NCI-H226 (cell line): ENCODE measurements at places on chromosomes 4 and X.

- no peak for DNase-seq
These were observed 6.4 kb upstream of the RBMX2 start for GRCh38 chrX:130395341-130395740.

DNA sequence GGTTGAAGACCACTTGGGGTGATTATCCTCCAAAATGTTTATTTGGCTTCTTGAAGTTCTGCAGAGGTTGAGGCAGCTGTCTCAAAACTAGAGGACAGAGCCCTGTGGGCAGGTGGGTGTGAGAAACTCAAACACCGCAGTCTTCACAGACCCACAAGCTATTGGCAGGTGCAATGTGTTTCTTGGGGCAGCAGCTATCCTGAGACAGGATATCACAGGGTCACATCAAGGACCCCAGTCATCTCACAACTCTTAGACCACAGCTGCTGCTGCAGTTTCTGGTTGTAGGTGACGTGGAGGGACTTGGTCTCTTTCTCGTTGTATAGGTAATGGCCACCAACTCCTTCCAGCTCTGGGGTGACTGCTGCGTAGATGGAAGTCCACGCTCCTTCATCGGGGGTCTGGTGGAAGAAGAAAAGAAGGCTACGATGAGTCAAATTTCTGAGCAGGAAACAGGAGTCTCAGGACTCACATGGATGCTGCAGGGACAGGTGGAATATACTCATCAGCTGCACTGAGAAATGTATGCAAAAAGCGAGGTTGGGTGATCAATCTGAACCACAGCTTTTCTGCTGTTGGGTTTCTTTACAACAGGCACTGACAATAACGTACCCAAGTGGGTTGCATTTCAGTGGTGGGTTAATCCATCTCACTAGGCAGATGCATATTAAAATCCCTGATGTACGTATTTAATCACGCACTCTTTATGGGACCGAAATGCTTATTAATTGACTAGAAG is 279.8 kb downstream of the DHRSX start:
- no peak for DNase-seq

DNA sequence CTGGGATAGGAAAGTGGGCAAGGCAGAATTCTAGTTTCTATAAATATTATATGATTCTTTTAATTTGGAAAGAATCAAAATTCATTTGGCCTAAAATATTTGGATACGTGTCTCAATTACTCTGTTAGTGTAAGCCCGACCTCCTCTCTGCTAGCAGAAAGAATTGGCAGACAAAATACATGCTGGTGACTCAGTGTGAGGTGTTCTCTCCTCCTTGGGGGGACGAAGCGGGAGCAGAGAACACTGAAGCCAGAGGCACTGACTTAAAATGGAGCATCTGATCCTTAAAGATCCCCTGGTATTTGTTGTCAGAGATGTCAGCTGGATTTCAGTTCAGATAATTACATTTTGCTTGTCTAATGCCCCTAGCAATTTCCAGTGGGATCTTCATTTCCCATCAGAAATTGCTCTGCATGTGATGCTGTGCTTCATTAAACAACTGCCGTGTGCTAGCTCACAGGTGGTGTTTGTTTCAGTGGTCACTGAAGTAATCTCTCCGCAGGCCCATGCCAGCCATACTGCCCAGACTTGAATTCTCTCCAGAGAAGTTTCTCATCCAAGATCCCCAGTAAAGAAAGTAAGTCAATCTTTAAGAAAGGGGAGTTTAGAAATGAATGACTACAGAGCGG is 188.7 kb upstream of the TLL1 start:
- DNase-seq, result peak; percentile 71

GRCh38 chr4:53777244-53777984 is 186.1 kb upstream of the LNX1 start:
- DNase-seq, result peak; percentile 88

DNA sequence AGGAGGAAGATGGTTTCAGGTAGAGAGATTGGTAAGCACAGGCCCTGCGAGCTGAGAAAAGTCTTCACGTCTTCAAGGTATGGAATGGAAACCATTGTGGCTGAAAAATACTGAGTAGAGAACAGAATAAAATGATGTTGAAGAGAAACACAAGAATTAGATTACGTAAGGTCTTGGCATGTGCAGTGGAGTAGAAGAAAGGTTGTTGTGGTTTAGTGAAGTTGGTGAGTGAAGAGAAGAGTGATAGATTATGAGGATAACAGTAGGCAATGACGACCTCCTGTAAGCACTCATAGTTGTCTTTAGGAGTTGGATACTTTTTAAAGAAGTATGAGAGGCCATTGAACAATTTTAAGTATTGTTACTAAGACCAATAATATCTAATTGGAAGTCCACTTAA is 642.6 kb downstream of the PCDH7 start:
- peak; percentile 39 for DNase-seq

GRCh38 chrX:39652336-39652735 is 445.4 kb downstream of the BCOR start:
- DNase-seq, result no peak

DNA sequence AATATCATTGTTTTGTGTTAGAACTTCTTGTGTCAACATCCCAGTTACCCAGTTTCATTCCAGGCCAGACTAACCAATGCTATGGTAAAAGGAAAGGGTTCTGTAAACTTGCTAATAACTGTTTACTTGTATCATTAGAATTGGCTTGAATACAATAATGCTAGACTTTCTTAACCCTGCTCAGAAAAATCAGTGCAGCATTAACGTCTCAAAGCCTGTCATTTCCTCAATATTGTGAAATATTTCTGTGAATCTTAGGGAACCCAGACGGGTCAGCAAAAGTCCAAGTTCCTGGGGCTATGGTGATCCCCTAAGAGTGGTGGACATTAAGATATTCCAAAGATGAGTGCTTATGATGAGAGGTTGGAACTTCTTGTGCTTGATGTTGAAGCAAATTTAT is 541.2 kb upstream of the MAGEB18 start:
- DNase-seq, result no peak

DNA sequence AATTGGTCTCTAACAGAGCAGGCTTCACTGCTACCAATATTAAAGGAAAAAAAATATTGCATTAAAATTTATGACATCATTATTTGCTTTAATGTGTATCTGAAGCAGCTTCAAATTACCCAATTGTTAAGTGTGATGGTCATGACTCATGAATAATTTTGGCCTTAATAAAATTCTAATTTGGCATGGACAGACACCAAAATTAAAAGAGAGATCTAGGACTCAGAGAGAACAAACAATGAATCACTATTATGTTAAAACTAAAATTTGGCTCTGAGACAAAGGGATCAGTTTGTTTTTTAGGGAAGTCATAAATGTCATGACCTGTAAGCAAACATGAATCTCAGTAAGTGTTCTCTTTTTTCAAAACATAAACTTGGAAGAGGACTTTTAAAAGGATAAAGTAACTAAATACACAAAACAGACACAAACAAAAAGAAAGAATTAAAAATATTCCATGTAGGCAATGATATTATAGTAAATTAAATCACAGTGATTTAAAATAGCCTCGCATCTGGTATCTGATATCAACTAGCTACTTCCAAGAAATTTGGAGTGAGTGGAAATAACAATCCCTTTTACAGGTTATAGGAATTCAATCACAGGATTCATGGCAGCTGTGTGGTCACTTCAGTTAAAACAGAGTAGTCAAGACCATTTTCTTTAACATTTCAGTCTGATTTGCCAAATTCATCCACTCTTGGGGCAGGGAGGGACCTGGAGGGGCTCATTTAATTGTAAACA is 11.6 kb downstream of the VEGFC start:
- no peak for DNase-seq

- no peak for DNase-seq
These were observed 100.6 kb downstream of the ABLIM2 start for GRCh38 chr4:8058031-8058479.

- no peak for DNase-seq
These were observed 36.7 kb upstream of the GABRQ start for GRCh38 chrX:152600853-152601633.

GRCh38 chr4:185874516-185875230 is 62.7 kb upstream of the SORBS2 start:
- DNase-seq, result peak; percentile 42

GRCh38 chrX:23699636-23700194 is 32.4 kb downstream of the PRDX4 start:
- no peak for DNase-seq

DNA sequence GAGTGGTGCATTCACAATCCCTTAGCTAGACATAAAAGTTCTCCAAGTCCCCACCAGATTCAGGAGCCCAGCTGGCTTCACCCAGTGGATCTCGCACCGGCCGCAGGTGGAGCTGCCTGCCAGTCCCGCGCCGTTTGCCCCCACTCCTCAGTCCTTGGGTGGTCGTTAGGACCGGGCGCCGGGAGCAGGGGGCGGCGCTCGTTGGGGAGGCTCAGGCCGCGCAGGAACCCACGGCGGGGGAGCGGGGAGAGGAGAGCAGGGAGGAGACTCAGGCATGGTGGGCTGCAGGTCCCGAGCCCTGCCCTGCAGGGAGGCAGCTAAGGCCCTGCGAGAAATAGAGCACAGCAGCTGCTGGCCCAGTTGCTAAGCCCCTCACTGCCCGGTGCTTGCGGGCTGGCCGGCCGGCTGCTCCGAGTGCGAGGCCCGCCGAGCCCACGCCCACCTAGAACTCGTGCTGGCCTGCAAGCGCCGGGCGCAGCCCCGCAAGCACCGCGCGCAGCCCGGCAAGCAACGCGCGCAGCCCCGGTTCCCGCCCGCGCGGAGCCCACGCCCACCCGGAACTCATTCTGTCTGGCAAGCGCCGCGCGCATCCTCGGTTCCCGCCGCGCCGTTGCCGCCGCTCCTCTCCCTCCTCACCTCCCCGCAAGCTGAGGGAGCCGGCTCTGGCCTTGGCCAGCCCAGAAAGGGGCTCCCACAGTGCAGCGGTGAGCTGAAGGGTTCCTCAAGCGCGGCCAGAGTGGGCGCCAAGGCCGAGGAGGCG is 153.5 kb downstream of the SLC7A11 start:
- no peak for DNase-seq

GRCh38 chr4:101334963-101335572 is 12.3 kb downstream of the PPP3CA start:
- DNase-seq, result no peak

- no peak for DNase-seq
These were observed 689 bp upstream of the NHSL2 start for GRCh38 chrX:71909956-71910355.

DNA sequence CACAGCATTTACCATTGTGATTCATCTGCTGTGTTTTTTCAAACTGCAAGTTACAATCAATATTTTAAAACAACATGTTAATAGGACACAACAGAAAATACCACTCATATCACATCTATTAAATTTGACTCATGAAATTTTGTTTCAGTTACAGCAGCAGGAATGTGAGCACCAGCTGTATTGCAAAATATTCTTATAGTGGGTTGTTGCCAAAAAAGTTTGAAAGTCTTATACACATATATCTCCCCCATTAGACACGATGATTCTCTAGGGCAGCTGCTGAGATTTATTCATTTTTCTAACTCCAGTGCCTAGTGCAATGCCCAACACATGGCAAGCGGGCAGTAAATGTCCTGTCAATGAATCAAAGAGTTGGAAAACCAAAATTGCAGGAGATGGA is 26.6 kb upstream of the NKX3-2 start:
- no peak for DNase-seq

DNA sequence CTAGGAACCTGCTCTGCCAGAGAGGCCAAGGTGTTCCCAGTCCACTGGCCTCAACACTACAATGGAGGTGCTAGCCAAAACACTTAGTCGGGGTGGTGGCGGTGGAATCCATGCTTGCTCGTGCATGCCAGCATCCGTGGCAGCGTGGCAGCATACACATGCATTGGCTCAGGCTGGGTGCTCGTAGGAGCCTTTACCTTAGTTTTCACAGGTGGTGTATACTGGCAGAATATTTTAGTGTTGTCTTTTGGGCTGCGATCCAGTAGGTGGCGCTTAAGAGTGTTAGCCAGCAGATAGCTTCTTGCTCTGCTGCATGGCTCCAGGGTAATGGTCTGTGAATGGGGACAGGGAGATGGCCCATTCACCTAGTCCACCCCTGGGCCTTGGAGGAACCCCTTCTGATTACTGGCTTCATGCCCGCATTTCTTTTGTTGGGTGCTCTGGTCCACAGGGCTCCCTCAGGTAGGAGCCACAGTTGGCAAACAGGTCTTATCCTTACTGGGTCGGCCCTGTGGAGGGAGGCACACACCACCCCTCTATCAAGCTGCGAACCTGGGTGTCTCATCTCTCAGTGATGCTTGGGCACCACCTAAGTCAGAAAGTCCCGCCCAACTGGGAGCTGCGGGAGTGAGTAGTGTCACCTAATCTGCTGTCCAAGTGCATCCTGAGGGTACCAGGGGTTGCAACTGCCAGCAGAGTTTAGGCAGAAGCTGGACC is 40.0 kb downstream of the RIPPLY1 start:
- no peak for DNase-seq

- peak; percentile 33 for DNase-seq
These were observed 99.1 kb downstream of the SNCA start for GRCh38 chr4:89737888-89738287.

GRCh38 chr4:97370568-97370967 is 772.7 kb downstream of the STPG2 start:
- DNase-seq, result no peak

DNA sequence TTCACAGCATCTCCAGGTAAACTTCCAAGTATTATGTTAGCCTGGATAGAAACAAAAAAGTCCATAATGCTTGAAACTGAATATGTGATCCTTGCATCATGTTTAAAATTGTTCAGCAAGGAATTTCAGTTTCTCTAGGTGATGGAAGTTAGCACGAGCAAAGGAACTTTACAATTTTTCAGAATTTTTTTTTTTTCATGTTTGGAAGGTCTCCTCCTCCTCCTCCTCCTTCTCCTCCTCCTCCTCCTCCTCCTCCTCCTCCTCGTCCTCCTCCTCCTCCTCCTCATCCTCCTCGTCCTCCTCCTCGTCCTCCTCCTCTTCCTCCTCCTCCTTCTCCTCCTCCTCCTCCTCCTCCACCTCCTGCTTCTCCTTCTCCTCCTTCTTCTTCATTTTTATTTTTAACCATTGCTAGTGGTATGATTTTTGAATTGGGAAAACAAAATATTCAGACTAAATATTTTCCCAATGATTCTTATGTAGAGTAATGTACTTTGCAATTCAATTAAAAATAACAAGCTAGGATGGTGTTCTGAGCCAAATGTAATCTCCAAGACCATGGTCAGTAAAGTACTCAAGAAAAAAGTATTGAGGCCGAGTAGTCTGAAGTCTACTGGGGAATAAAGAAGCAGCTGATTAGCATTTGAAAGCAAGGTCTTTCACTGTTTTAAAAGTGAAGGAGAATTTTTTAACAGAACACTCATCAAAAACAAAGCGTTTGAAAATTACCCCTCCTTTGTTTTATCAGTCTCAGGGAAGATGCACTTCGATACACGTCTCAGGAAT is 420.9 kb upstream of the ATOH1 start:
- DNase-seq, result no peak

DNA sequence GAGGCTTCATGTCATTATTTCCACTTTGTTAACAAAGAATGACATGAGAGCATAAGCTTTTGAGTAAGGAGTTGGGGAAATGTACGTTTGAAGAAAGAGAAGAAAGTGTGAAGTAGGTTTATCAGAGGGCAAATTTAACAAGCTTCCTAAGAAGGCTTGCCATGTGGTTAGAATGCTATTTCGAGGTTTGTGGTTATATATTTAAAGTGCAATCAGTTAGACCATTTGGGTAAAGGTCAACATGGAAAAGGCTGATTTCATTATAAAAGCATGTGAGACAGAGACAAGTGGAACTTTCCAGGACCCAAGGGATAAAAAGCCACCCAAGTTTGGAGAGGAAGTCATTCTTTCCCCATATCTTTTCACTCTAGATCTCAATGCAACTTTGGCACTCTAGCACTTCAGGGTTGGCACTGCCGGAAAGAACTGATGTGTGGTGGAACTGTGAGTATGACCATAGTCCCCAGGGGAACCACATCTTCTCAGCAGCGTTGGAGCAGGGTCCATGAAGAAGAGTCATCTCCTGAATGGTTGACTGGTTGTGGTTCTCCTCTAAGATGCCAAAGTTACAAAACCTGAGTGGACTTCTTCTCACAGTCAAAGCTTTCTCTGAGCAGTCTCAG is 529.9 kb downstream of the MID1IP1 start:
- DNase-seq, result no peak
